ENCODE measurements at places on chromosomes 1 and 21. TPM values are rescaled to one million over a fixed set of nuclear protein-coding genes. Genes with fewer than 3 reads are reported as not detected.

DNA sequence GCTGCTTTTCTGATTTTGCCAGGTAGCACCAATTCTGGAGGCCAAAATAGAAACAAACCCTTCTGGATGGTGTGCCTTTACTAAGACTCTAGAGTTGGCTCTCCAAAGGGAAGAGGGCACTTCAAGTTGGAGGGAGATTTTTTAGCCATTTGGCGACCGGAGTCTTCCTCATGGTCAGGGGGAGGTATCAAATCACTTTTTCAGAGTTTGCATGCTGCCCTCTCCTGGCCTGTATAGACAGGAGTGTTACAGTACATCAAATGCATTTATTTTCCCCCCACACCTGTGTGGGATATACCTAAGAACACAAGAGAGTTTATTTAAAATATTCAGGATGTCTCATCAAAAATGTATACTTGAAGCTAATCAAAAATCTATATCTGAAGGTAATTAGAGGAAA lies 3.2 kb downstream of the GREM2 start:
- DNase-seq = peak; percentile 24

PDC gene
- total RNA-seq = not detected

- no peak for DNase-seq
These were observed 18.0 kb downstream of the ADGRB2 start for GRCh38 chr1:31745946-31746670.

DNA sequence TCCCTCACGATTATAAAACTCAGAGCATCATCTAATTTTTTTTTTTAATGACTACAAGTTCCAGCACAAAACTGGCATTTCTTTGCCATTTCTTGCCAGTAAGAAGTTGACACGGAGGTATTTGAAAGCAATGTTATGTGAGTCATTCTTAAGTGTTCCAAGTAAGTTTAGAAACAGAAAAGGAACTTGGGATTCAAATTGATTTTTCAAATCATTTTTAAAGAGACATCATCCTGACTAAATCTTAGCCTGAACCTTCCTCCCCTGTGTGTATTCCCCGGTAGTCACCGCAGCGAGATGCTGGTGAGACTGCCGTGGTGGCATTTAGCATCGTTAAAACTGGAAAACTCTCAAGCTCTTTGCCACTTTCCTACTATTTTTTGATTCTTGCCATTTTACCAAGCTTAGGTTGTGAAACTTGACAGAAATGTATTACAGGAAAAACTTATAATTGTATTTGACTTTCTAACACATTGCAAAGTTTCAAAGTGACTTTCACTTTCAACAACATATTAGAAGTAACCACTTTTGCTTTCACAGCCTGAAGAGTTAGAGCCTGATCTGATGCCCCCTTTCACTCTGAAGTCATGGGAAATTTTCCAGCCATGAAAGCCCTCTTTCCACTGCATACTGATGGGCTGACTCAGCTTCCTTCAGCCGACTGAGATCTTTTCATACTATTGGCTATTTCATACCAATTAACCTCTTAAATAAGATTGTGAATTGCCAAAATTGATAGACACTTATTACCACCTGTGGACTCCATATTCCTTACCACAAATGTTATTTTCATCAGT lies 61.4 kb downstream of the OLFML2B start:
- peak; percentile 72 for DNase-seq

LYPD8 gene
- total RNA-seq = not detected

WDR77 gene
- 57.4 TPM for total RNA-seq

GRCh38 chr1:7363450-7363849 lies 407.6 kb upstream of the VAMP3 start:
- no peak for DNase-seq

KCNA2 gene
- not detected for total RNA-seq

GFI1 gene
- under 0.01 TPM for total RNA-seq

PKLR gene
- total RNA-seq = not detected

GRIK1 gene
- not detected for total RNA-seq

FAM3B gene
- total RNA-seq = not detected

DNA sequence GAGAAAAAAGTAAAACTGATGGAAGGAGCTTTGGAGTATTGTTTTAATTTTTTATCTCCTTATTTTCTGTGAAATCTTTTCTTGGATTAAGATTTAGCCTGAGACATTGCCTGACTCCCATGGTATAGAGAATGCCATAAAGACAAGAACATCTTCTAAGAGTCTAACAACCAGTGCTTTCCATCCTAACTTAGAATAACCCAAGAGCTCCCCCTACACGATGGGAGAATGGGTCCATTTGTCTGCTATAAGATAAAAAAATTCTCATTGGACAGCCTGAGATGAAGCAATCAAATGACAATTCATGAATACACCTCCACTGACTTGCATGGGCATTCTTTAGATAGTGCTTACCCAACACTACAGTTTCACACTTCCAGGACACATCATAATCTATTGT lies 478.1 kb downstream of the TTLL7 start:
- peak; percentile 37 for DNase-seq

CASQ1 gene
- total RNA-seq = not detected

GRCh38 chr1:79845936-79846335 lies 839.4 kb upstream of the ADGRL4 start:
- peak; percentile 8 for DNase-seq

BEST4 gene
- total RNA-seq = 0.13 TPM

DNA sequence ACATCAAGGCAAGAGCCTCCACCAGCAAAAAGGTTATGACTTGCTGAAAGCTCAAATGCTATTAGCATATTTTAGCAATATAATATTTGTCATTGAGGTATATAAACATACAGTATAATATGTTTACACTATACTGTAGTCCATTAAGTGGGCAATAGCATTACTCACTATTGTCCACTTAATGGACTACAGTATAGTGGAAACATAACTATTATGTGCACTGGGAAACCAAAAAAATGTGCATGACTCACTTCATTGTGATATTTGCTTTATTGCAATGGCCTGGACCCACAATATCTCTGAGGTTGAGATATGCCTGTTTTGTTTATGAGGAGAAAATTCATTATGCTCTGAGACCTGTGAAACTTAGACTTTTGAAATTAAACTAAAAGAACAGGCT lies 300.0 kb downstream of the BARHL2 start:
- DNase-seq = peak; percentile 32

- DNase-seq = peak; percentile 99
These were observed 80.9 kb upstream of the LBR start for GRCh38 chr1:225508538-225509375.

DNA sequence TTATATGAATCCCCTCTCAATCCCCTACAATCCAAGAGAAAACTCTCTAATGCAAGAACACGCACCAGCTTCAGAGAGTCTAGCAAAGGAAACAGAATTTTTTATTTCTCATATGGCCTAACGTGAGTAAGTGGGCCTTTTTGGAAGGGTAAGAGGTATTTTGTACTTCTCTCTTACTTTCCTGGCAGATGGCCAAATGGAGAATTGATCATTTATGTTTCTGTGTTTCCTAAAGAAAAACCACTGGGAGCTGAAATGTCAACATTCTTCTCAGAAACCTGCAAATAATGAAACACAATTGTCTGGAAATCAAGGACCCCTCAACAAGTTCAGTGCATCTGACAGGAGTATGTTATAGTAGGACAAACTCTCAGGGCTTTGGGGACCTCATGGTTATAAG lies 176.4 kb upstream of the C8B start:
- DNase-seq = no peak

DNA sequence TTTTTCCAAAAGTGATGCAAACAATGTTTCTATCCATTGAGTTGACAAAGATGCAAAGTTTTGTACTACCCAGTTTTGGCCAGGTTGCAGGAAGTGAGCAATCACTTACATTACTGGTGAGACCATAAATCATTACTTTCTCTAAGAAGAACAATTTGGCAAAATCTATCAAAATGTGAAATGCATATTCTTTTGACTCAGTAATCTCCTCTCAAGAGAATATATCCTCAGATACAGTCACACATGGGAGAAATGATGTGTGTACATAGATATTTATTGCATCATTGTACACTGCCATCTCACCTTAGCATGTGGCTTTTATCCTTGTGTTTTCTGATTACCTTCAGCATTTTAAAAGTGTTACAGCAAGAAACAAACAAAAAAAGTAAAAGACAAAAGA lies 52.4 kb upstream of the FMO3 start:
- no peak for DNase-seq

GRCh38 chr1:56963667-56964066 lies 2.1 kb downstream of the C8B start:
- peak; percentile 18 for DNase-seq

DNA sequence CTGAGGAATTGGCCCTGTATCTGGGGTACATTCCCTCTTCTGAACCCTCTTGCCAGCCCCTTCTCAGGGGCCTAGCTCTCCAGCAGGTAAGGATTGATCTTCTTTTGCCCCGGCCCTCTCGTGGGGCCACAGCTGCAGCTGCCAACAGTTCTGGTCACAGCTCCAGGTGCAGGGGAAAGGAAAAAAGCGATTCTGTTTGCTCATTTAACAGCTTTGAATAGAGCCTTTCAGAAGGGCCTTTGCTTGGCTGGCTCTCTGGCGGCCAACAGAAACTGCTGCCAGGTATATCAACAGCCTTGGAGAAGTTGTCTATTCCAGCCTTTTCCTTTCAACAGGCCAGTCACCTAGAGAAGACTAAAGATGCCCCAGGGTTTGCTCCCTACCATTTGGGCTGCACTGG lies 16.1 kb upstream of the FMOD start:
- DNase-seq = no peak

SH3BGR gene
- total RNA-seq = 5.0 TPM

GRCh38 chr1:185355947-185356346 lies 38.9 kb upstream of the IVNS1ABP start:
- DNase-seq = no peak

DNA sequence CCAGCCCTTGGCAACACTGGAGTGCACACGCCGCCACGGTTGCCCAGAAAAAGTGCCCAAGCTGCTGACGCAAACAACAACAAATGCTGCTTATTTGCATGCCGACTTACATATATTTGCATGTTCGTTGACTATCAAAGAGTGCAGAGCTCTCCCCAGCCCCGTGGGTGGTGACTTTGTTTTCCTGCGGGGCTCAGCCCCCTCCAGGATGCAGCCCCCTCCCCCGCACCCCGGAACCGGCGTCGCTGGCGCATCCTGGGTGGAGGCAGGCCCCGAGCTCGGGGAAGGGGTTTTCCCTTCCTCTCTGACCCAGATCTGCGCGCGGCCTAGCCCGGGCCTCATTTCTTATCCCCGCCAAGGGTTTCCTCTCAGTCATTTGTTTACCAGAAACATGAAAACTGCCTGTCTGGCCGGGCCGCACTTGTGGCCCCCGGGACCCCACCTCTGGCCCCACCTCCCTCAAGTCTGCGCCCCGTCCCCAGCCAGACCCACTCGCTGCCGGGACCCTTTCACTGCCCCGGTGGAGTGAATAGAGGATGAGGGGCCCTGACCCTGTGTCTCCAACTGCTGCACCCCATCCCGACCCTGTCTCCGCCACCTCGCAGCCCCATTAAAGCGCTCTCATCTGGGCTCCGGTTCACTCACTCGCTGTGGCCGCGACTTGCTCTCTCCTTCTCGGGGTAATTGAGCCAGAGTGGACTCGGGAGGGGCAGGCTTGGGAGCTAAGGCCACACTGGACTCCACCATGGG lies 5.5 kb downstream of the TNFRSF25 start:
- no peak for DNase-seq

S100A1 gene
- not detected for total RNA-seq

DNA sequence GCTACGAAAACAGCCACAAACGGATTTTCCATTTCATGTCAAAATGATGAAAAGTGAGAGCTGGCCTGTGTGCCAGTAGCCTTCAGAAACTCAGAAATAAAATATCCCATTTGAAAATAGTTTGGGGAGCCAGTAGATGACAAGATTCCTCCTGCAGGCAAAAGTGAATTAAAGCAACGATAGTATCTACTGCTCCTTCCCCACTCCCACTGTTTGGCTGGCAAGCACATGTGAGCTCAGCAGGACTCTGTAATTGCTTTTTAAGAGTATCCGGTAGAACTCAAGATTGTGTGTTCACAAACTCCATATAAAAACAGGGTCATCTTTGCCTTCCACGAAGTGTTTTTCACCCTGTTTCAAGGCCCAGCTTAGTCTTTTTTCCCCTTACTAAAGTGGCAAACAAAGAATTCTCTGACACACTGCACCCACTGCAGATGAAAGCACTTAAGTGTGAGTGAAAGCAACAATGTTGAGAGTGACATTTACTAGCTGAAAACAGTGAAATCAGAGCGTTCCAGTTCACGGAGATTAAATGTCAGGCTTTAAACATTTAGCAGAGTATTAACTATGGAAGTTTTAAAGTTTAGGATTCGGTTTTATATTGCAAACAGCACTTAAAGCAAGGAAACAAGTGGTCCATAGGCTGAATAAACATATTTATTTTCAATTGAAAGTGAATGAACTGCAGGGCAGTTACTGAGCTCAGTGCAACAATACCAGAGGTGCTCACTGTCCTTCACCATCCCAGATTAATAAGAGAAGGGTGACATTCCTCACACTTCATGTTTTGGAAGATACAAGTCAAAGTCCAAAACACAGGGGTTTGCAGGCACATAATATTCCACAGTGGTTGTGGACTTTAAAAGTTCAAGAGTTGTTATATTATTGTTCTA lies 70.0 kb downstream of the ALG14 start:
- DNase-seq = no peak

DNA sequence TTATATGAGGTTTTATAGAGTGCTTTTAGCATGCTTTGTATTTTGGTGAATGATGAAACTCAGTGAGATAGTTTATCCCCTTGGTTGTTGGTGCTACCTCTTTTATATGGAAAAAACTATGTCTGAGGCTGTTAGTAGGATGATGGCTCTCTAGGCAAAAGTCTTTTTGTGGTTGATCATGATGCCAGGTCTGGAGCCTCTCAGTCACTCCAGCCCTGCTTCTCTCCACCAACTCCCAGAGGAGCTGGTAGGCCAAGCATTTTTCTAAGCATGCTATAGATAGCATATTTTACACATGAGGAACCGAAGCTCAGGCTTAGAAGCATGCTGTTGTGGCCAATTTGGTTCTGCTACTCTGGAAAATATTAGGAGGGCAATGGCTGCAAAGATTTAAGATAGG lies 82.2 kb downstream of the FMN2 start:
- DNase-seq = no peak

- peak; percentile 75 for DNase-seq
These were observed 487.6 kb downstream of the DPYD start for GRCh38 chr1:97433094-97433823.

DNA sequence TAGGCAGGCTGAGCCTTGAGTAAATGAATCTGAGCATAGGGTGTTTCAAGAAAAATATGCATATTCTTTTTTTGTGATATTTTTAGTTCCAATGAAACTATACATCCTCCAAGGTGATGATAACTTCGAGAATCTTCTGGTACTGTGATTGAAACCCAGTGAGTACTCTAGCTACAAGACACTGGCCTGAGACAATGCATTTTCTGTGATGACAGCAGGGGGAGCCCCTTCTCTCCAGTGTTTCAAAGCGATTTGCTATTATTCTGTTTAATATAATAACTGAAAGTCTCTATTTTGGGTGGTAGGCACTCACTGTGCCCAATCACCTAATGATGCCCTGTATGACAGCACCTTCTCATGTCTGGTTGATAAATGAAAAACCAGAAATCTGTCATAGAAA lies 12.1 kb downstream of the IRF2BP2 start:
- DNase-seq = no peak

DNA sequence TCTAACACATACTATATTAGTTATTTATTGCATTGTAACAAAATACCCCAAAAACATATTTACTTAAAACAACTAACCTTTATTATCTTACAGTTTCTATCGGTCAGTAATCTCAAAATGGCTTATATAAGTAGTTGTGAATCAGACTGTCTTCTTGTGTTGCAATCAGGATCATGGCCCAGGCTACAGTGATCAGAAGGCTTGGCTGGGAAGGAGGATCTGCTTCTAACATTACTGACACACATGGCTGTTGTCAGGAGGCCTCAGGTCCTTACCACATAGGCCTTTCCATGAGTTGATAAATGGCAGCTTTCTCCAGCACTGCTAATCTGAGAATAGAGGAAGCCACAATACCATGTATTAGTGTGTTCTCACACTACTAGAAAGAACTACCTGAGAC lies 33.7 kb downstream of the CFH start:
- no peak for DNase-seq

Measured in bronchial epithelial cell (primary cell).